ENCODE measurements at places on chromosomes 3 and 15.

DNA sequence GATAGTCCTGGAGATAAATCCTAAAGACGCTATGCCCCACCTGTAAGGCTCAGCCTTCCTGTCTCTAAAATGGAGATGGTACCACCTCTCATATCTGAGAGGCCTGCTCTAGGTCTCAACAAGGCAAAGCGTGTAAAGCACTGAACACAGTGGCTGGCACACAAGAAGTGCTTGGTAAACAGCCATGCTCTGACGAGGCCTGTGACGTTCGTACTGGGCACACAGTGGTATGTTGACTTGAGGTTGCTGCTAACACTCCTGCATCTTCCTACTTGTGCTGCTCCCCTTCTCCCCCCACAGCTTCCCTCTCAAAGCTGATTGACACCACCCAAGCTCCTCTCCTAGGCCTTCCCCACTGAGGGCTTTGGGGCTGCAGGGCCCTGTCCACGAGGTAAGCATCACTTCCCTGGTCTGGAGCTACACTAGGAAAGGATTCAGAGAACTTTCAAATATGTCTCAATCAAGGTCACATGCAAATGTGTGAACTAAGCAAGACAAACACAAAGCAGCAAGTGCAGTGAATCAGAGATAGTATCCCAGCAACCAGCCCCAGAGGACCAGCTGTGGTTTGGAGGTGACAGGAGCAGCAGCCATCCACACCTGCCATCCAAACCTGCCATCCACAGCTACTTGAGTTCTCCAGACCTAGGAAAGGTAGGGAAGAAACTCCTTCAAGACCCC lies 177.5 kb downstream of the STT3B start:
- DNase-seq: no peak

- DNase-seq: no peak
Observed at GRCh38 chr3:179921500-179921899, 115.2 kb downstream of the PEX5L start.

DNA sequence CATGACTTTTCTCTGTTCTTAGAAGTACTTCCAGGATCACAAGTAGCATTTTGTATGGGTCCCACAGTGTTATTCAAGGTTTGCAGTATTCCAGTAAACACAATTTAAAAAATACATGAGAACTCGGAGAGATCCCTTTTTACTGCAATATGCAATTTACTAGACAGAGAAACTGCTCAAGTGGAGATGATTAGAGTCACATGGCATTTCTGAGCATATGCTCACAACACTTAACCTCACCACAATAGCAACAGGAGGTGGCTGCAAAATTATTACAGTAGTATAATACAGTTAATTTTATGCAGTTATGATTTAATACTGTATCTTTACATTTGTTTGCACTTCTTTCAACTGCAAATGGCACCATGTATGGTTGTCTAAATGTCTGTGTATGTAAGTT lies 87.5 kb downstream of the PIK3CB start:
- DNase-seq: no peak

- DNase-seq: peak; percentile 59
Observed at GRCh38 chr3:112776000-112776399, 70.7 kb downstream of the CD200R1L start.

DNA sequence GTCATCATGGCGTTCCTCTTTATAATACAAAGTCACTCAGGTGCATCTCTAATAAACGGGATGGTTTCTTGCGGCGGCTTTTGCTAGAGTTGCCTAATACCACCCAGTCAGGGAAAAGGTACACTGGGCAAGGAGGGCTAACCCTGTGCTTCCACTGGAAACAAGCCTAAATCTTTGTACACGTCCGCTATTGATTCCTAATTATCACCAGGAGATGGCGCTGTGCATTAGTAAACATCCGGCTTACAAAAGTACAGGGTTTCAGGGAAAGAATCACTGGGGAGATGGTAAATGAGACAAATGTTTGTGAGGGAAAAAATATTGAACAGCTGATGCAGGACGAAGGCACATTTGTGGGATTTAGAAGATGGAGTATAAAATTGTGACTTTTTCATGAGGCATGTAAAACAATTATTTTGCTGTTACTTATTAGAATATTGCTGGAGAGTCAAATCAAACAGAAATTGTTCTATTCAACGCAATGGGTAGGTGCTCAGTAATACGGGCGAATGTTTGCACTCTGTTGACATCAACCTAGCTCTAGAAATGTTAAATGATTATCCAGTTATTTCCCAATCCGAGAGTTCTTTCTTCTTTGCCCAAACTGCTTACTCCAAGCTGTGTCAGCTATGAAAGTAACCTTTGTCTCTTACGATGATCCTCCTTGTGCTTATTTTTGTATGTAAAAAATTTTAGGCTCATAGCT lies 50.6 kb downstream of the GMNC start:
- DNase-seq: peak; percentile 42
